ENCODE measurements at places on chromosomes 6 and 20. TPM values are rescaled to one million over a fixed set of nuclear protein-coding genes. Genes with fewer than 3 reads are reported as not detected.

ANGPT4 gene
- 0.04 TPM for polyA plus RNA-seq

BCAS1 gene
- 3.6 TPM for polyA plus RNA-seq

RWDD1 gene
- 54.1 TPM for polyA plus RNA-seq

C6orf52 gene
- 0.94 TPM for polyA plus RNA-seq

MMP24 gene
- 0.52 TPM for polyA plus RNA-seq

SLC22A16 gene
- polyA plus RNA-seq, result 0.06 TPM

GLP1R gene
- polyA plus RNA-seq, result not detected

SLC17A2 gene
- polyA plus RNA-seq, result not detected

B3GALT4 gene
- 1.6 TPM for polyA plus RNA-seq

PAX1 gene
- polyA plus RNA-seq, result 1.9 TPM

POPDC3 gene
- 80.4 TPM for polyA plus RNA-seq

C20orf96 gene
- polyA plus RNA-seq, result 11.3 TPM

RAB23 gene
- polyA plus RNA-seq, result 11.2 TPM

STMND1 gene
- 0.34 TPM for polyA plus RNA-seq

FILIP1 gene
- polyA plus RNA-seq, result 57.6 TPM

RHAG gene
- polyA plus RNA-seq, result 0.80 TPM

MYMX gene
- 21.9 TPM for polyA plus RNA-seq

KHDC1 gene
- polyA plus RNA-seq, result 4.8 TPM

FAXC gene
- polyA plus RNA-seq, result 1.3 TPM

C4B gene
- 22.1 TPM for polyA plus RNA-seq

RAMACL gene
- polyA plus RNA-seq, result 0.16 TPM

ADGRF5 gene
- 21.1 TPM for polyA plus RNA-seq

CLVS2 gene
- polyA plus RNA-seq, result 0.34 TPM

ZNF391 gene
- 3.7 TPM for polyA plus RNA-seq

TRIM15 gene
- polyA plus RNA-seq, result not detected

PHACTR1 gene
- polyA plus RNA-seq, result 7.0 TPM

ZNF165 gene
- polyA plus RNA-seq, result 0.34 TPM

SLC35D3 gene
- 0.06 TPM for polyA plus RNA-seq

ZBTB46 gene
- polyA plus RNA-seq, result 18.1 TPM

MLN gene
- not detected for polyA plus RNA-seq

SRMS gene
- polyA plus RNA-seq, result not detected

PKHD1 gene
- 4.3 TPM for polyA plus RNA-seq

MDFI gene
- 41.3 TPM for polyA plus RNA-seq

SLC52A3 gene
- polyA plus RNA-seq, result 0.24 TPM

C20orf141 gene
- polyA plus RNA-seq, result not detected

GHRH gene
- polyA plus RNA-seq, result not detected

C6orf141 gene
- polyA plus RNA-seq, result 3.2 TPM

GRIK2 gene
- 1.3 TPM for polyA plus RNA-seq

PI16 gene
- 13.6 TPM for polyA plus RNA-seq

KIAA1755 gene
- 8.1 TPM for polyA plus RNA-seq

PROKR2 gene
- polyA plus RNA-seq, result not detected

LINC00237 gene
- polyA plus RNA-seq, result not detected

TFAP2D gene
- polyA plus RNA-seq, result not detected

RIMS1 gene
- polyA plus RNA-seq, result 0.75 TPM

CTAGE9 gene
- polyA plus RNA-seq, result 0.10 TPM

LGSN gene
- not detected for polyA plus RNA-seq

NT5DC1 gene
- 17.5 TPM for polyA plus RNA-seq

BPIFB1 gene
- polyA plus RNA-seq, result not detected

REM1 gene
- 5.8 TPM for polyA plus RNA-seq

Measured in forelimb muscle (tissue), 1 donor.